ENCODE measurements at places on chromosomes 5 and 9. TPM values are rescaled to one million over a fixed set of nuclear protein-coding genes. Genes with fewer than 3 reads are reported as not detected.

DNA sequence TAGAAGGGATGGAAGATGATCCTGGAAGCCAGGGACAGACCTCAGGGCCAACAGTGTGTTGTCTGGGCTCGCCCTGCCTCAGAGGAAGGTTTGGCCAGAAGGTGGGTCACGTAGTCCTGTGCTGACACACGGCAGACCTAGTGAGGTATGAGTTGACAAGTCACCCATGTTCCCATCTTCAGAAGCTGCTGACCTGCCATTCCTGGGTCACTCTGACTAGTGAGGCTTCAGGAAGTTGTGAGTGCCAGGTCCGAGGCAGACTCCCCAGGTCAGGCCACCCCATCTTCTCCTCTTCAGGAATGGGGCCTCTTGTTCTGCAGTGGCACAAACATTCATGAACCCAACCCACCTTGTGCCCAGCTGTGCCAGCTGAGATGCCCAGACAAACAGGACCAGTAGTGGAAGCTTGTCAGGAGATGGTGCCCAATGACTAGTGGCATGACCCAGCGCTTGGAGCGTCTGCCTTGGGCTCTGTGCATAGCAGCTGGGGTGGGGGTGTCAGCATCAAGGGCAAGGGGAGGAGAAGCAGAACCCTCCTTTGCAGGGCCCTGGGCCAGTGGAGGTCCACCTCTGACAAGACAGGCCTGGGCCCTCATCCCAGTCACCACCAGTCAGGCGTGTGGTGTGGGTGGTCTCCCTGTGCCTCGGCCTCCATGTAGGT lies 16.8 kb upstream of the ANGPTL2 start:
- DNase-seq = no peak

GRCh38 chr5:170849374-170849773 lies 12.4 kb upstream of the RANBP17 start:
- no peak for DNase-seq

- no peak for DNase-seq
Measured at GRCh38 chr5:178520851-178521250, 69.3 kb downstream of the COL23A1 start.

GRCh38 chr9:82682431-82682830 lies 380.5 kb downstream of the RASEF start:
- DNase-seq = no peak

MRRF gene
- 11.9 TPM for total RNA-seq

LHX6 gene
- total RNA-seq = 2.9 TPM

Measured in body of pancreas (tissue), 4 donors.